Heart left ventricle (tissue), 16 donors: ENCODE measurements at places on chromosomes 2 and 18. TPM values are rescaled to one million over a fixed set of nuclear protein-coding genes. Genes with fewer than 3 reads are reported as not detected.
A peak's percentile ranks its signal among the peaks of the same experiment; 100 is the strongest.

DNA sequence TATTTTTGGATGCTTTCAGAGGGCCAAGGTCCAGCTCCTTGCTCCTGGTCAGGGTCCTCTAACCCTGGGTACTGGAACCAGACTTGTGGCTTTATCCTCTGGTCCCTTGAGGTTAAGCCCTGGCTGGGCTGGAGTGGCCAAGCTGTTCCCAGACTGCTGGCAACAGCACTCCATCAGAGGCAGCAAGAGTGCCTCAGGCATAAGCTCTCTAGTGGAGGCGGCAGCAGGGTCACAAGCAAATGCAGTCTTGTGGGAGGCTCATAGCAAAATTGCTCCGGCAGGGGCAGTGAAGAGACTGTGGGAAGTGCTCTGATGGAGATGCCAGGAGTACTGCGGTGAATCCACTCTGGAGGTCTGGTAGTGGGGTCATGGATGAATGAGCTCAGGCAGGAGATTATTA lies 128.9 kb upstream of the OTOS start:
- no peaks in the 10 kb centered on the region for H3K4me1 ChIP-seq
- no peak overlapping the region for H3K27ac ChIP-seq
- no peak overlapping the region for H3K4me3 ChIP-seq

- H3K4me3 ChIP-seq, result no peak overlapping the region
- no peaks in the 10 kb centered on the region for H3K27me3 ChIP-seq
- no peak overlapping the region for H3K27ac ChIP-seq
- H3K4me1 ChIP-seq, result peaks cover 9% of the 10 kb centered on the region
Observed at GRCh38 chr2:237456200-237456843, 30.7 kb upstream of the MLPH start.

GRCh38 chr2:216992056-216992675 lies 132.3 kb upstream of the TNP1 start:
- H3K36me3 ChIP-seq, result no peaks in the 10 kb centered on the region
- no peaks in the 10 kb centered on the region for H3K27me3 ChIP-seq
- H3K4me1 ChIP-seq, result peaks cover 14% of the 10 kb centered on the region
- no peak for DNase-seq
- no peak overlapping the region for H3K27ac ChIP-seq

GRCh38 chr18:41642756-41643155 lies 312.3 kb upstream of the PIK3C3 start:
- H3K4me3 ChIP-seq, result no peak overlapping the region
- H3K36me3 ChIP-seq, result no peaks in the 10 kb centered on the region
- H3K27ac ChIP-seq, result no peak overlapping the region
- H3K4me1 ChIP-seq, result no peaks in the 10 kb centered on the region
- no peak for DNase-seq

DNA sequence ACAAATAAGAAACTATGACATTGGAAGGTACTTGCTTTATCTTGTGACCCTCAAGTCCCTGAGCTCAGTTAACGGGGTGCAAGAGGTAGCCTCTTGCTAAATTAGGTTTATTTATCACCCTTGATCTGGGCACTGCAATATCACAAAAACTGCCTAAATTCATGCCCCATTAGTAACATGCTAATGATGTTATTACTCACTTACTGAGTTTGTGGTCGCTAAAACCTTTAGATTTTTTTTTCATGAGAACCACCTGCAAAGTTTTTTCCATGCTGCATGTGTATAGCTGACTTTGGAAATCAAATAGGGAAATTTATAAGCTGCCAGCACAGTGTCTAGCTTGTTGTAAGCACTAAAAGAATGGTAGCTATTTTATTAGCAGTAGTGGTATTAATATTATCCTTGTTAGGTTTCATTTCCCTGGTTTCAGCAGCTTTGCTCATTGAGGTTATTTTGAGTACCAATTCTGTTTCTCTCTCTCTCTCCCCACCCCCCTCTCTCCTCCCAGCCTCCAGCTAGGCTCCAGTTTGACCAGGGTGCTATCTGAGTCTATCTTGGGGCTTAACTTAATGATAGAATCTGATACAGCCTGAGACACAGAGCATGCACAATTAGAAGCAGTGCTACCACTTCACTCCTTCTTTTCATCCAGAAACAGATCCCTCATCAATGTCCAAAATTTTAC lies 88.7 kb upstream of the ATP8B1 start:
- DNase-seq, result no peak
- H3K4me1 ChIP-seq, result no peaks in the 10 kb centered on the region
- H3K4me3 ChIP-seq, result no peak overlapping the region
- H3K27me3 ChIP-seq, result no peaks in the 10 kb centered on the region

DNA sequence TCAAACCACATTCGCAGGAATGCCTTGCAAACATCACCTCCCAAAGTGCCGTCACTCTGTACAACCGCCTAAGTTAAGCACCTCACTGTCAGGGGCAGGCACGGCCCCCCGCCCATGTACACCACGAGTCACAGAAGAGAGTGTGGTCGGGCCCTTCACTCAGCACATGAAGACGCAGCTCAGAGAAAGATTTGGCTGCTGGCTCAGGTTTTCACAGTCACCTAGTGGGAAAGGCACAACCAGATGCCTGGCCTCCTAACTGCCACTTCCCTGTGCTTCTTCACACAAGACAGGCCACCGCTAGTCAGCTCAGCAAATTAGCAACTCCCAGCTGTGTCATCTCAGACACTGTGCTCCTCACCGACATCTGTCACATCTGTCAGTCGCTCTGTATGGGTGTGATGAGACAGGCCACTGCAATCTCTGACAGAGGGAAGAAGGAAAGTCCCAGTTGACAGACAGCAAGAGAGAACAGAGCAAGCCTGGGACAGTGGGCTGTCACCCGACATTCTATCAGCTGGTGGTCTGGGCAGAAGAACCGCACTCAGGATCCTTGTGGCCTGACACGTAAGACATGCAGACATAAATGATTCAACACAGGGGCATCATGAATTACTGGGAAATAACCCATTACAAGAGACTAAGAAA lies 60.8 kb downstream of the CRACDL start:
- no peaks in the 10 kb centered on the region for H3K4me1 ChIP-seq
- peaks cover 3% of the 10 kb centered on the region for H3K27me3 ChIP-seq
- DNase-seq, result no peak
- H3K27ac ChIP-seq, result no peak overlapping the region

GRCh38 chr2:64260817-64261216 lies 116.6 kb upstream of the PELI1 start:
- no peak overlapping the region for H3K4me3 ChIP-seq
- DNase-seq, result peak; percentile 70
- H3K4me1 ChIP-seq, result peaks cover 45% of the 10 kb centered on the region
- H3K27me3 ChIP-seq, result no peaks in the 10 kb centered on the region

GRCh38 chr2:234022424-234022823 lies 28.1 kb upstream of the SPP2 start:
- H3K27me3 ChIP-seq, result no peaks in the 10 kb centered on the region
- no peaks in the 10 kb centered on the region for H3K4me1 ChIP-seq
- H3K27ac ChIP-seq, result no peak overlapping the region

DNA sequence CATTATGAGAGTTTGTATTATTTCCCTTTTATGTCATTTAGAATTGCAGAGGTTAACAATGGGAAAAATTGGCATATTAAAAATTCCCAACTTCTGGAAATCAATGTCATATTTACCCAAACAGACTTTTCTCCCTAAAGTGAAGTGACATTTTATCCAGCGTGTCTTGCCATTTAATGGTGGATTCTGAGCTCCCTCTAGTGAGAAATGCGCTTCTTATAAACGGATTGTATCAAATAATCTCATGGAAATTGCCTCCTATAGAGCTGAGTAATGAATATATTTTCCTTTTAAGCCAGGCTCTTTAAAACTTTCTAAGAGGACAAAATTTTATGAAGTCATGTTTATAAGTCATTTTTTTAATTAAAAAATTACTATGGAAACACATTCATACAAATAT lies 5.7 kb upstream of the GCFC2 start:
- H3K36me3 ChIP-seq, result no peaks in the 10 kb centered on the region
- H3K4me3 ChIP-seq, result no peak overlapping the region
- H3K27ac ChIP-seq, result no peak overlapping the region
- no peaks in the 10 kb centered on the region for H3K27me3 ChIP-seq
- no peak for DNase-seq

The LBX2 gene
- total RNA-seq, result 1.7 TPM

The SPDYA gene
- 0.17 TPM for total RNA-seq

The SOCS6 gene
- 25.7 TPM for total RNA-seq

The PARD3B gene
- 15.1 TPM for total RNA-seq
